ENCODE measurements at places on chromosomes 5 and 9. TPM values are rescaled to one million over a fixed set of nuclear protein-coding genes. Genes with fewer than 3 reads are reported as not detected.

DNA sequence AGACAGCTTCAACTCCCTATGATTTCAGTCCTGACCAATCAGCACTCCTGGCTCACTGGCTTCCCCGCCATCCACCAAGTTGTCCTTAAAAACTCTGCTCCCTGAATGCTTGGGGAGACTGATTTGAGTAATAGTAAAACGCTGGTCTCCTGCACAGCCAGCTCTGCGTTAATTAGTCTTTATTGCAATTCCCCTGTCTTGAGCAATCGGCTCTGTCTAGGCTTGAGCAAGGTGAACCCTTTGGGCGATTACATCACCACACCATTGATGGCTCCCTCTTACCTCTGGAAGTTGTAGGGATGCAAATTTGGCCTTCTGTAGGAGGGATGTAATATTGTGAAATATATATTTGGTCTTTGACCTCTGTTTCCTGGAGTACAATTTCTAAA, 2.9 kb upstream of the SLC23A1 start:
- no peaks in the 10 kb centered on the region for H3K36me3 ChIP-seq
- no peaks in the 10 kb centered on the region for H3K27me3 ChIP-seq
- no peak overlapping the region for H3K4me3 ChIP-seq
- no peaks in the 10 kb centered on the region for H3K4me1 ChIP-seq

- H3K36me3 ChIP-seq = no peaks in the 10 kb centered on the region
- no peaks in the 10 kb centered on the region for H3K4me1 ChIP-seq
- no peak for DNase-seq
- H3K4me3 ChIP-seq = no peak overlapping the region
- no peak overlapping the region for H3K27ac ChIP-seq
Observed at GRCh38 chr5:155735388-155735787, 591.6 kb upstream of the SGCD start.

GRCh38 chr9:77943057-77943456, 88.6 kb downstream of the GNAQ start:
- no peaks in the 10 kb centered on the region for H3K36me3 ChIP-seq
- H3K4me1 ChIP-seq = peaks cover 36% of the 10 kb centered on the region
- H3K27me3 ChIP-seq = no peaks in the 10 kb centered on the region

DNA sequence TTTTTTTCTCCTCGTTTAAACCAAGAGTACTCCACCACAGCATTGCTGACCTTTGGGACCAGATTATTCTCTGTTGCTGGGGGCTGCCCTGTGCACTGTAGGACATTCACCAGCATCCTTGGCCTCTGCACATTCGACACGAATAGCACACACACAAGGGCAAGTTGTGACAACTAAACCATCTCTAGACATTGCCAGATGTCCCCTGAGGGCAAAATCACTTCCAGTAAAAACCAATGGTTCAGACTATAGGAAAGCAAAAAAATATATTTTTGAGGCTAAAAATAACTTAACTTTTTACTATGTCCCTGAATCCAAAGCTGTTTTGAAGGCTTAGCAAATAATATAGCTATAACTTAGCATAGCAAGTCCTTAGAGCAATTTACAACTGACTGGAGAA, 65.9 kb downstream of the SEMA5A start:
- no peak for DNase-seq
- no peaks in the 10 kb centered on the region for H3K36me3 ChIP-seq
- no peak overlapping the region for H3K27ac ChIP-seq
- H3K4me1 ChIP-seq = no peaks in the 10 kb centered on the region

GRCh38 chr9:76227156-76227555, 167.1 kb downstream of the RFK start:
- no peak for DNase-seq
- no peaks in the 10 kb centered on the region for H3K4me1 ChIP-seq
- no peaks in the 10 kb centered on the region for H3K36me3 ChIP-seq
- no peak overlapping the region for H3K27ac ChIP-seq
- H3K27me3 ChIP-seq = no peaks in the 10 kb centered on the region

- H3K4me1 ChIP-seq = no peaks in the 10 kb centered on the region
- H3K27me3 ChIP-seq = peaks cover 2% of the 10 kb centered on the region
Observed at GRCh38 chr5:38250763-38251448, 7.5 kb upstream of the EGFLAM start.

GRCh38 chr9:78783743-78784142, 486.8 kb downstream of the PSAT1 start:
- no peak for DNase-seq
- H3K4me3 ChIP-seq = no peak overlapping the region
- no peak overlapping the region for H3K27ac ChIP-seq

DNA sequence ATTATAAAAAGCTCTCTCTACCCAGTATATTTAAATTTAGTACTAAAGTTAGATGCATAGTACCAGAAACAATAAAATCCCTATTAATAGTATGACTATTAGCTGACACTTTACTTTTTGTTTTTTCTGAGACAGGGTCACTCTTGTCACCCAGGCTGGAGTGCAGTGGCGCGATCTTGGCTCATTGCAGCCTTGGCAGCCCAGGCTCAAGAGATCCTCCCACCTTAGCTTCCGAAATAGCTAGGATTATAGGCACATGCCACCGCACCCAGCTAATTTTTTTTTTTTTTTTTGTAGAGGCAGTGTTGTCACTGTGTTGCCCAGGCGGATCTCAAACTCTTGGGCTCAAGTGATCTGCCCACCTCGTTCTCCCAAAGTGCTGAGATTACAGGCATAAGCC, 8.0 kb downstream of the CCNG1 start:
- no peak for DNase-seq
- no peaks in the 10 kb centered on the region for H3K4me1 ChIP-seq
- H3K27me3 ChIP-seq = no peaks in the 10 kb centered on the region

DNA sequence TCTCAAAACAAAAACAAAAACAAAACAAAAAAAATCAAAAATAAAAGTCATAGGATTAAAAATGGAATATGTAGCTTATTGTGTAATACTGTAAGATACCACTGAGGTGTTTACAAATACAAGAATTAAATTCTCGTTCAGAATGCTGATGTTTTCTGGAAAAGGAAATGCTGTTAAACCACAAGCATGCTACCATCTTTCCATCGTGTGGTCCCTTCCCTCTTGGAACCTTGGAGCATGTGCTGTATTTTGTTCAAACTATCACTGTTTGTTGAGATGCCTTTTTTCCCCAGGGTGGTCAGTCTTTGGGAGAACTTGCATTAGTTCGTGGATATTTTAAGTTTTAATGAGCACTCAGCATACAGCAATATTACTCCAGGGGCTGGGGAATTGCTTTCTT, 39.7 kb downstream of the SUB1 start:
- H3K27ac ChIP-seq = no peak overlapping the region
- H3K4me3 ChIP-seq = no peak overlapping the region
- H3K4me1 ChIP-seq = no peaks in the 10 kb centered on the region

- no peaks in the 10 kb centered on the region for H3K36me3 ChIP-seq
- no peak for DNase-seq
- H3K27ac ChIP-seq = no peak overlapping the region
- H3K4me1 ChIP-seq = no peaks in the 10 kb centered on the region
- H3K27me3 ChIP-seq = no peaks in the 10 kb centered on the region
Observed at GRCh38 chr5:146778261-146778660, 100.3 kb downstream of the PPP2R2B start.

GRCh38 chr5:142319560-142320429, 5.0 kb downstream of the SPRY4 start:
- no peaks in the 10 kb centered on the region for H3K4me1 ChIP-seq
- H3K4me3 ChIP-seq = peak overlapping the region; percentile 17
- peak overlapping the region; percentile 69 for H3K27ac ChIP-seq
- no peak for DNase-seq
- H3K36me3 ChIP-seq = no peaks in the 10 kb centered on the region
- peaks cover 3% of the 10 kb centered on the region for H3K27me3 ChIP-seq

GRCh38 chr5:25056836-25057235, 412.1 kb upstream of the CDH10 start:
- H3K4me1 ChIP-seq = no peaks in the 10 kb centered on the region
- no peak overlapping the region for H3K4me3 ChIP-seq
- H3K27me3 ChIP-seq = no peaks in the 10 kb centered on the region
- H3K27ac ChIP-seq = no peak overlapping the region
- no peak for DNase-seq

DNA sequence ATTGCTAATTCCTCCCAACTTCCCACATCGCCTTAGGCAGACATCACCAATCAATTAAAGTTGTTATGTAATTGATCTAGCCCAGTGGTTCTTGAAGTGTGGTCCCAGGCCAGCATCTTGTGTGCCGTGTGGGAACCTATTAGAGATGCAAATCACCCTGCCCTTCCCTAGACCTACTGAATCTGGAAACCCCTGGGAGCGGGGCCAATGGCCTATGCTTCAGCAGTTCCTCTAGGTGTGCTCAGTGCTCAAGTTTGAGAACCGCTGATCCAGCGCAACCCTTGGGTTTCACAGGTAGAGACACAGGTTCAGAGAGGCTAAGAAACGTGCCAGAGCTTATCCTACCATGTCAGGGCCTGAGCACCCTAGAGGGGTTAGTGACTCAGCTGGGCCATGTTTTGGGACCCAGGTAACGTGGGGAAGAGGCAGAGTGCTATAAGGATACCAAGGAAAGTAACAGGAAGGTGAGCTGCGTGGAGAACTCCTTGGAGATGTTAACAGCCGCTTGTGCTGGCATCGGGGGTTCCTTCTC, 4.4 kb downstream of the SLC34A1 start:
- H3K4me1 ChIP-seq = no peaks in the 10 kb centered on the region
- H3K4me3 ChIP-seq = no peak overlapping the region
- no peaks in the 10 kb centered on the region for H3K36me3 ChIP-seq
- no peak overlapping the region for H3K27ac ChIP-seq
- no peaks in the 10 kb centered on the region for H3K27me3 ChIP-seq
- DNase-seq = no peak

DNA sequence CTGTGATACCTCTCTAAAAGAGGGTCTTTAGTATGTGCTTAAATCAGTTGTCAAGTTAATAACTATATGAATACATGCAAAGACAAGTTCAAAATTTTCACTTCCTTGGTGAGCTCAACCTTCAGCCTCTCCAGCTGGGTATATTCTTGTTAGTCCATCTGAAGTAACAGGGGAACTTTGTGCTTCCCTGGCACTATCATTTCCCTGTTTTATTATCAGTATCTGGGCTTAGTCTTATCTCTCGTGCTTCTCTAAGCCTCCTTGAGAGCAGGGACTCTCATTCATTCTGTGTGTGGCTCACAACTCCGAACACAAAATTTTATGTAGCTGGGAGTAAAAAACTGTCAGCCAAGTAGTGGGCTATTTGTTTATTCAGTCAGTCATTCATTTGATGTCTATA, 175.9 kb upstream of the MAP3K1 start:
- H3K4me3 ChIP-seq = no peak overlapping the region
- no peaks in the 10 kb centered on the region for H3K36me3 ChIP-seq
- H3K4me1 ChIP-seq = no peaks in the 10 kb centered on the region
- DNase-seq = no peak
- no peaks in the 10 kb centered on the region for H3K27me3 ChIP-seq

DNA sequence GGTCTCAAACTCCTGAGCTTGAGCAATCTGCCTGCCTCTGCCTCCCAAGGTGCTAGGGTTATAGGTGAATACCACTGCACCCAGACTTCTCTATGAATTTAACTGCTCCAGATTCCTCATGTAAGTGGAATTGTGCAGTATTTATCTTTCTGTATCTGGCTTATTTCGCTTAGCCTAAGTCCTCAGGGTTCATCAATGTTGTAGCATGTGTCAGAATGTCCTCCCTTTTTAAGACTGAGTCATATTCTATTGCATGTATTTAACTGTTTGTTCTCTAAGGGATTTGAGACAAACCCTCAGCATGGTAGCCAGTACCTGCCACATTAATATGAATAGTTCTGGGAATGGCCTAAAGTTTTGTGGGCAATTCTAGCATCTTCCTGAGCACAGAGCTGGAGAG, 53.9 kb upstream of the TUT7 start:
- H3K27me3 ChIP-seq = no peaks in the 10 kb centered on the region
- no peak overlapping the region for H3K27ac ChIP-seq
- no peak overlapping the region for H3K4me3 ChIP-seq
- no peaks in the 10 kb centered on the region for H3K4me1 ChIP-seq

DNA sequence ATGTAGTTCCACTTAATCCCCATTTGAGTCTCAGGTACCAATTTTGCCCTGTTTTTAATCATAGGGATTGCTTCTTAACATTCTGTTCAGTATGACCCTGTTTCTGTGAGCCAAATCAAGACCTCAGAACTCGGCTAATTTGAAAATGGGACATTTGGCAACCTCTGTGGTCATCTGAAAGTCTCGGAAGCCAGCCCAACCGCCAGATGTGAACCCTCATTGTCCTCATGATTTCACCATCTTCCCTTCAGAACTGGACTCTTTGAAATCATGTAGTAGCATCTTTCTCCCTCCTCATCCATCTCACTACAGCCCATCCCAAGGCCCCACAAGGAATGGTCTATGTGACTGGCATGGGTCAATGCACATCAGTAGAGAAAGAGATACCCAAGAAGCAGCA, 88.9 kb downstream of the S1PR3 start:
- no peaks in the 10 kb centered on the region for H3K36me3 ChIP-seq
- H3K4me3 ChIP-seq = no peak overlapping the region
- H3K27ac ChIP-seq = peak overlapping the region; percentile 41

DNA sequence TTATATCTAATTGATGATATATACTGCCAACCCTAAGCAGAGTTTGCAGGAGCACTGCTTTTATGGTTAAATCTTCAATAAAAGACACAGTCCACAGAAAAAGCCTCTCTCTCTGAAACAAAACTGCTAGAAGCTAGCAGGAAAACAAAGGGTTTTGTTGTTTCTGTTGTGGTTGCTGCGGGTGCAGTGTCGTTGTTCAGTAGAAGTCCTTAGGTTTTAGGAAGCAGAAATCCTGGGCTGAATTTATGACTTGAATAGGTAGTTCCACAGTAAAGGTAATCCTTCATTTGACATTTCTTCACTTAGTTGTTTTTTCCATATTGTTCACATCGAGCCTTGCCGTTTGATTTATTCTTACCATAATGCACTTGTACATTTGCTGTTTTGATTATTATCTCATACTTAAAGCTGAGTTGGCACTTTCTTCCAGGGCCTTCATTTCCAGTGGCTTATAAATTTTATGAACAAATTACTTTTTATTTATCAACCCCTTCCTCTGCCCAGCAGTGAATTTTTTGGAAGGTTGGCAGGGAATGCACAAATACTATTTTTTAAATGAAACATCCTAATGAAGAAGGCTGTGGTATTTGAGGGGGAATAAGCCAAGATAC, 209.6 kb upstream of the SLC30A5 start:
- no peak overlapping the region for H3K4me3 ChIP-seq
- no peaks in the 10 kb centered on the region for H3K36me3 ChIP-seq
- DNase-seq = no peak
- H3K27me3 ChIP-seq = no peaks in the 10 kb centered on the region
- H3K4me1 ChIP-seq = no peaks in the 10 kb centered on the region

DNA sequence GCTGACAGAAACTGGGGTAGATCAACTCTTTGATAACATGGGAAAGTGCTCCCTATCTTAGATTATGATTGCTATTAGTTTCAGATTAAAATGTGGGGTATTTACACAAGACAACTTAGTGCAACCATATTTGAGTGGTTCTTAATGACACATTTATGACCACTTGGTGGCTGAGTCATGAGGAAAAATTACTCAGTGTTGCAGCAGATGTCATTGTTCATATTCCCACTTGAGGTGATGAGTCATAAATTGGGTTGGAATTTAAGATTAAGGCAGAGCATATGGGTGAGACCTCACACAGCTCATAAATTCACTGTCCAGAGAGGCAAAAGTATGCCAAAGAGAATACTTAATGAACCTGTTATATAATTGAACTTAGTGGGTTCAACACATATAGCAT, 408.3 kb downstream of the DMRT2 start:
- H3K27ac ChIP-seq = no peak overlapping the region
- no peaks in the 10 kb centered on the region for H3K27me3 ChIP-seq
- no peak overlapping the region for H3K4me3 ChIP-seq

The JADE2 gene
- 42.3 TPM for total RNA-seq

The ECSCR gene
- total RNA-seq = 16.4 TPM

The GABRA6 gene
- not detected for total RNA-seq

The IRGM gene
- total RNA-seq = not detected

The MACROH2A1 gene
- 186 TPM for total RNA-seq

The STKLD1 gene
- total RNA-seq = not detected

The TAF1L gene
- not detected for total RNA-seq

The SH2D3C gene
- total RNA-seq = 7.2 TPM

All from sigmoid colon (tissue), 7 donors.